Dorsolateral prefrontal cortex (tissue), 122 donors: ENCODE measurements at places on chromosomes 7 and 10.
A peak's percentile ranks its signal among the peaks of the same experiment; 100 is the strongest.

- no peak for DNase-seq
Observed at GRCh38 chr10:88118729-88119128, 255.3 kb downstream of the PTEN start.

DNA sequence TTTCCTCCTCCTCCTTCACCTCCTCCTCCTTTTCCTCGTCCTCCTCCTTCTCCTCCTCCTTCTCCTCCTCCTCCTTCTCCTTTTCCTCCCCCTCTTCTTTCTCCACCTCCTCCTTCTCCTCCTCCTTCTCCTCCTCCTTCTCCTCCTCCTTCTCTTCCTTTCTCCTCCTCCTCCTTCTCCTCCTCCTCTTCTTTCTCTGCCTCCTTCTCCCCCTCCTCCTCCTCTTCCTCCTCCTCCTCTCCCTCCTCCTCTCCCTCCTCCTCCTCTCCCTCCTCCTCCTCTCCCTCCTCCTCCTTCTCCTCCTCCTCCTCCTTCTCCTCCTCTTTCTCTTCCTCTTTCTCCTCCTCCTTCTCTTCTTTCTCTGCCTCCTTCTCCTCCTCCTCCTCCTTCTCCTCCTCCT lies 13.6 kb downstream of the PLXNA4 start:
- no peak for DNase-seq

DNA sequence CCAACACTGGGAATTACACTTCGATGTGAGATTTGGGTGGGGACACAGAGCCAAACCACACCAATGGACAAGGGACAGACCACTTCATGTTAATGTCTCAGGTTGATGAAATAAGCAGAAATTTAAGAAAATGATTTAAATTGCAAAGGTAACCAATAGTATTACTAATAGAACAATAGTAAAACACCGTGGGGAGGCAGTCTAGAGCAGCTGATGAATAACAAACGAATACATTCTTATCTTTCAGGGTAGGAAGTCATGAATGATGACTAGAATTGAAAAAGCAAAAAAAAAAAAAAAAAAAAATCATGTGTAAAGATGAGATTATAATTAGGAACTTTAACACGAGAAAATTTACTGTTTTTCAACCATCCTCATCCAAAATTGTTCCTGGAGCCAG lies 171.9 kb upstream of the TEX47 start:
- DNase-seq: no peak

DNA sequence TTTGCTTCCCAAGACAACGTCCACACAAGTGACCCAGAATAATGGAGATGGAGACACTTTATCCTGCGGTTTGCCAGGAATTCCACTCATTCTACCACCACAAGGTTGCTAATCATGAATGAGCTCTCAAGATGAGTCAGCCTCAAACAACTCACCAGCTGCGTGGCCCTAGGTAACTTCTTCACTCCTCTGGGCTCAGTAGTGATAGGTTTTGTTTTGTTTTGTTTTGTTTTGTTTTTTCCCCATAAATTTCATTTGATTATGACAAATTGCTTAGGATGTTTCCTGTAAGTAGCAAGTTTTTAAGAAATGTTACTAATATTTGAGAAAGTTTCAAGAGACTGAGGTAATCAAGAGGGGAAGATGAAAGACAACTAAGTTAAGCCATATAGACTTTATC lies 286.8 kb downstream of the PARD3 start:
- DNase-seq: no peak

- no peak for DNase-seq
Observed at GRCh38 chr10:60729106-60729505, 49.2 kb upstream of the CDK1 start.

DNA sequence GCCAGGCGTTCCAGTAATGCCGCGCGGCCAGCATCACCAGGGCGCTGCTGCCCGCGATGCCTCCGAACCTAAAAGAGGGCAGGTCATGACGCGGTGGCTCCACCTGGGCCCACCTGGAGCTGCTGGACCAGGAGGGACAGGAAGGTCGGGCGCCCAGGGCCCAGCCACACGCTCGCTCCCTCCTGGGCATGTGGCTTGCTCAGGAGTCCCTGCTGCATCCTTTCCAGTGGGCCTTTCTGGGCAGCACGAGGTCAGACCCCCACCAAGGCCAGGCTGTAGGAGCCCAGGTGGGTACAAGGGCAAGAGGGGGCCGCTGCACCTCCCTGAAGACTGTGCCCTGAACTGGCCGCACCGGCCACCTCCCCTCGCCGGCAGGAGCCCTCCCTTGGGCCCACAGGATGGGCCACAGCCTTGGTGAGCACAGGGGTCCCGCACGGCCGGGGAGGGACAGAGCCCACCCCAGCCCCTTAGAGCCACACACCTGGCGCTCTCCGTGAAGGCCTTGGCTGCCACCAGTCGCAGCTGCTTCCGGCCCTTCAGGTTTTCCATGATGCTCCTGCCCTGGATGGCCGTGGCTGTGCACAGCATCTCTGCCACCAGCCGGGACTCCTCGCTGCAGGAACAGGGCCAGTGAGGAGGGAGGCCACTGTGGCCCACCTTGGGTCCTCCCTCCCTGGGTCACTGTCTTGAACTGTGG lies 43.2 kb downstream of the CFAP46 start:
- DNase-seq: peak; percentile 14

GRCh38 chr10:103949728-103950127 lies 17.2 kb upstream of the SLK start:
- DNase-seq: no peak

DNA sequence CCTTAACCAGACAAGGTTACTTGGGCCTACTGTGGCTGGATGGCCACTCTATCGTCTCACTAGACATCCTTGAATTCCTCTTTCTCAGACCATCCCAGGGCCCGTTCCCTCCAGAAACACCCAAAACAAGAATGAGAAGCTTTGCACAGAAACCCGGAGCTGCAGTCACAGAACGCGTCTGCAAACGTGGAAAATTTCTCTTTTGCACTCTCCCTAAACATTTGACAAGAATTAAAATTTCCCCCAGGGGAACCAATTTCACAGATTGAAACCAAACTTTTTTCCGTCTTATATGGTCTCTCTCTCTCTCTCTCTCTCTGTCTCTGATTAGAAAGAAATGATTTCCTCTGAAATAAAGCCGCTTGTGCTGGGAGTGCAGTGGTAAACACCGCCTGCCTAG lies 120.7 kb downstream of the MKX start:
- DNase-seq: no peak

DNA sequence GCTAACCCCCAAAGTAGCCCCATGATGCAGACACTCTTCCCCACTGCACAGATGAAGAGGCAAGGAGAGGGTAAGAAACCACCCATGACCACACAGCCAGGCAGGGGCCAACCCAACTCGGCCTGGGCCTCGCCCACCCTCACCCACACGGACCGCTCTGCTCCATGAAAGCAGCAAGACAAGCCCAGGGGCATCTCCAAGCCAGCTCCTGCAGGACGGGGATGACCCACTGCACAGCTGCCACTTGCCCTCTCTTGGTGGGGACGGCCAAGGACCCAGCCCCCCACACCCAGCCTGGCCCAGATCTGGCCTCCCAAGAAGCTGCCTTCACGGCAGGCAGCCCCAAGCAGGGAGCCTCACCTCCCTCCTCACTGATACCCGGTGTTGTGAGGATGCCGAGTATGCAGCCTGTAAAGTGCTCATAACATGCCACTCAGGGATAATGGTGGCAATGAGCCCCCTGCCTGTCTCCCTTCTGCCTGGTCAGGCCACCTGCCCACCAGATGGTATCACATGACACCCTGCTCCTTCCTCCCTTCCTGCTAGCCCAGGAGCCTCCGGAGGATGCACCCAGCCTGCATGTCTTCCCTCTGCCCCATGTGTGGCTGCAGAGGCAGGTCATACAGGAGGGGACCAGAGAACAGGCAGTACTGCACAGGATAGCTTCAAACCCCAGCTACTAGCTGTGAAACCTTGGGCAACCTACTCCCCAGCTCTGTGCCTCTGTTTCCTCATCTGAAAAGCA lies 23.3 kb downstream of the OGDHL start:
- DNase-seq: peak; percentile 41

DNA sequence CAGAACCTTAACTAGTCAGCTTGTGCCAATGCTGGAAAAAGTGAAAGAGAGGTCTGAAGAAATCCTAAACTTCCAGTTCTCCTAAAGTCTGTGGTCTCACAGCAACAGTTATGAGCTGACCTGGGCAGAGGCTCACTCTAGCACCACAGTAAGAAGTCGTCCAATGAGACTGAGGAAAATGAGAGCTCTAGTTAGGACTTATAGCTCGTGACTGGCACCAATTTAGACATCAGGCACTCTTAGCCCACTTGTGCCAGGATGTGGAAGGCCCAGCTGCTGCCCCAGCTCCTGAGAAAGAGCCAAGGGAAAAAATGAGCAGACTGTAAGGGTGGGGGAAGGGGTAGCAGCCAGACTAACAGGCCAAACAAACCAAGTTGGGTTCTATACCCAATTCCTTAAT lies 7.6 kb downstream of the MMS19 start:
- DNase-seq: no peak

GRCh38 chr7:21782996-21783395 lies 162.7 kb downstream of the CDCA7L start:
- no peak for DNase-seq

DNA sequence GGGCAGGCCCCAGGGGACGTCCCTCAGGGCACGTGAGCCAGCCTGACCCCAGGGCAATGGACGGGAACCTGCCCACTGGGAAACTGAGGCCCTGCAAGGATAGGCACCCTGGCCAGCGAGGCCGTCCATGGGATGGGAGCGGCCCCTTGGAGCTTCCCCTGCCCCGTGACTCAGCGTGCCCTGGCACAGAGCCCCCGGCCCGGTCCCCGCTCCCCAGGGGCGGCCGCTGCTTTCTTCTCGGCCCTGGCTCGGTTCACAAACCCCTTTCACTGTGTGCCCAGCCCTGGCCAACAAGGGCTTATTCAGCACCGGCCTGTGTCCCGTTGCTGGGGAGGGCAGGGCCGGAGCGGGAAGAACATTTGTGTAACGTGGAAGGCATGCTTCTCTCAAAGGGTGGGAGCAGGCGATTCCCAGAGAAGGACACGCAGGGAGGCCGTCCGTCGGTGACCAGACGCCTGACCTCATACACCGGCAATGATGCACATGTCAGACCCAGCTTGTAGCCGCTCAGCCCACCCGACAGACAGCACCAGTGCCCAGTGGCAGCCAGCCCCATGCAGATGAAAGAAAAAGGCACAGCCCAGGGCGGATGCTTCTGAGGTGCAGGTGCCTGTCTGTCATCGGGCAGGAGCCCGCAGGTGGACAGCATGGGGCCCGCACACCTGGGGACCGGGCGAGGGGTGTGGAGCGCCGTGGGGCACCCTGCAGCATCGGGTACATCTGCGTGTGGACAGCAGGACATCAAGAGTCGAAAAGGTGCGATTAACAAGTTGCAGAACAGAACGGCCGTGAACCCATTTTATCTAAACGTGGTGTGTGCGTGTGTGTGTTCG lies 94.5 kb downstream of the PDGFA start:
- DNase-seq: peak; percentile 66

DNA sequence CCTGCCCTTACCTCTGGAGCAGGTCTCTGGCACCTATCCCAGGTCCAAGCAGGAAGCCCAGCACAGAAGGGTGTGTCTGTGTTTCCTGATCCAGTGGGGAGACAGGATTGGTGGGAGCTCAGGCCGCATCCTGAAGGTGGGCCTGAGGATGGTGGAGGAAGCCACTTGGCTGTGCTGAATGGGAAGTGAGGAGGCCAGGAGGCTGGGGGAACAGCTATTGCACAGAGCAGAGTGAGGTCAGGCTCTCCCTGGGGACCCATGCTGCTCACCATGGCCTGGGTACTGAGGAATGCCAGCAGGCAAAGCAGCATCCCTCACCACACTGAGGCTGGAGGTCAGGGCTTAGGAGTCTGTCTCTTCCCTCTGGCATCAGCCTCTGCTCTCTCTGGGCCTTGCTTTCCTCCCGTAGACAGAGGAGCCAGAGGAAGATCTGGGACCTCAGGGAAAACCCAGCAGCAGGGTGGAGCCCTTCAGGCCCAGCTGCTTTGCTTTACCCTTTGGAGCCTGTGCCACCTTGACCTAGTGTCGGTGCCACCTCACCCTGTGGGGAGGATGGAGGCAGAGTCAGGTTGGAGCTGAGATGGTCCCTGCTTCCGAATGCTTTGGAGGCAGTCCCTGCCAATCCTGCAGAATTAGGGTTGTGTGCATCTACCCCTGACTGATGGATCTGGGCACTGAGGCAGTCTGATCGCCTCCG lies 39.0 kb downstream of the CDH23 start:
- DNase-seq: no peak

- peak; percentile 22 for DNase-seq
Observed at GRCh38 chr10:43120116-43120928, 17.9 kb upstream of the CSGALNACT2 start.

GRCh38 chr7:21718391-21718790 lies 175.6 kb downstream of the DNAH11 start:
- no peak for DNase-seq

- no peak for DNase-seq
Observed at GRCh38 chr7:104486931-104487330, 158.5 kb downstream of the LHFPL3 start.

GRCh38 chr7:144517749-144518148 lies 114.3 kb upstream of the NOBOX start:
- no peak for DNase-seq

DNA sequence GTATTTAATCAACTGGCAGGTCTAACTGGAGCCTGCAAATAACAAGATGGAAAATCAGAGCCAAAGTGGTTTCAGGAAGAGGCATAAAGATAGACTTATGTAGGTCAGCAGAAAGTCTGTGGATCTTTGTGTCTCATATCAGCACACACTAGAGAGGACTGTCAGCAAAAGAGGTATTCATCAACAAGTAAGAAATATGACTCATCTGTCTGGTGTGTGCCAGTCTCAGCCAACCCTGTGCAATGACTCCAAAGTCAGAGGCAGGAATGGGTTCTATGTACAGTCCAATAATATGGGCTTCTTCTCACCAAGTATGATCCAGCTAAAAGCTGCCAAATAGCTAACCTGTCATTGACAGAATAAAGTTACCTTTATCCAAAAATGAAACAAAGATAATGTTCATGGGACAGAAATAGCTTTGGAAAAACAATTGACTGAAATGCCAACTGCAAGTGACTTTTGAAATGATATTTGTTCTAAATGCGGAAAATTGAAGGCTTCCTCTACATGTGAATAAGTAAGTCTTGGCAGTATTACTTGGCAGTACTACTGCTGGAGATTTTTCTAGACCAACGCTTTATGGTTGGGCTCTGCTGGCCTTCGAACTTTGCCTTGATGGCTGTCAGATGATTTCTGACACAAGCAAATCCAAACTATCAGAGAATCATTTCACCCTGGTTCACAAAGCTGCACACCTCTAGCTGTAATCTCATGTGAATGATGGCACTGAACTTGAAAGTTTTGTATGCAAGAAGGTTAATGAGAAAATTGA lies 272.3 kb upstream of the SEMA3C start:
- DNase-seq: no peak

DNA sequence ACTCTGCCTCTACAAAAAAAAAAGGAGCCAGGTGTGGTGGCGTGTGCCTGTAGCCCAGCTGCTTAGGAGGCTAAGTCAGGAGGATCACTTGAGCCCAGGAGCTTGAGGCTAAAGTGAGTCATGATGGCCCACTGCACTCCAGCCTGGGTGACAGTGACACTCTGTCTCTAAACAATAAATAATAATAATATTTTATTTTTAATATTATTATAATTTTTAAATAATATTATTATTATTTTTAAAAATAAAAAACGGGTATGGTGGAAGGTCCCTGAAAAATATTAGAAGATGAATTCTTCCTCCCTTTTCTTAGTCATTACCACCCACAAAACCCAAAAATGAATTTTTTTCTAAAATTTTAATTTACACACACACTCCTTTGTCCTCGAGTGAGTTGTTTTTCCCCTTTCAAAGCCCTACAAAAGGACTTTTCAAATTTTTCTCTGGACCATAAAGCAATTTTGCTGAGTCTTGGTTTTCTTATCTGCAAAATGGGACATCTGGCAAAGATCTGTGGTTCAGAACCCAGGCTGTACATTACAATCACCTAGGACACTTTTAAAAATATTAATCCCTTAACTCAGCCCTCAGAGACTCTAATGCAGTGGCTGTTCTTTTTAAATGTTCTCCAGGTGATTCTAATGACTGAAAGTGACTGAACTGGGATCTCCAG lies 174.0 kb upstream of the NEBL start:
- DNase-seq: no peak
